ENCODE measurements at places on chromosomes 2 and 18.

- DNase-seq: peak; percentile 27
These were observed 34.2 kb downstream of the DTNB start for GRCh38 chr2:25639131-25639530.

DNA sequence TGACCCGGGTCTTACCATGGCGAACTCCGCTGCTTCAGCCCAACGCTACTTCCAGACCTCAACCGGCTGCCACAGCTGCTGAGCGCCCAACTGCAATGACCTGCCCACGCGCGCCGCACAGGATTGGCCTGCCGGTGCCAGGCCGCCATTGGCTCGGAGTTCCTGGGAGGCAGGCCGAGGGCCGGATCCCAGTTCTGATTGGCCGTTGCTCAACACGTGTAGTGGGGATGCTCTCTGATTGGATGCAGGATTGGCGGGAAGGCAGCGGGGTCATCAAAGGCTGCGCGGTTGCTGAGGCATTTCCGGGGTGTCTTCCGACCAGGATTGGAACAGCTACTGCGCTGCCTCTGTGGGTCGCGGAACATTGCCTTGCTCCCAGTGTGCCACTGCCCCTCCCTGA, at the start of gene TUBA3E:
Gene TUBA3E (minus strand): TSS at position 97 of the 400 bp plus-strand sequence. CDS start 79 bp downstream, at position 18.
- no peak for DNase-seq

DNA sequence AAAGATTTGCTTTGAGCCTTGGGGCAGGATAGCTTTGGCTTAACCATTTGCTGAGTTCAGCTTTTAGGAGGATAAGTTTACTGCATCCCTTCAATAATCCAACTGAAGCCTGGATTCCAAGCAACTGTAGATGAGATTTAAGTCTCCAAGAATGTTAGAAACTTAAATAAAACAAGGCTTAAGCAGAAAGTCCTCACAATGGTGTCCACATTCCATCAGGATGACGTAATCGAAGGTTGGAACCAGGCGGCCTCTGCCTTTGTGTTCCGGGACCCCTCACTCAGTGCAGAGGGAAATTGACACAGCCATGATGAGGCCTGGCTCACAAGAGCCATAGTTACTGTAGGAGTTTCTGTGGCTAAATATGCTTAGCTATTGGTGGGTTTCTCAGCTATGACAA, 260.4 kb downstream of the LPIN1 start:
- DNase-seq: no peak

GRCh38 chr18:24138789-24139616, at the start of gene CABYR:
TSS of gene CABYR (plus strand) at chr18:24139062. CDS start at chr18:24143115, 4,053 bp downstream.
- DNase-seq: peak; percentile 87

- DNase-seq: no peak
These were observed 322.6 kb downstream of the AFF3 start for GRCh38 chr2:99819766-99820165.

DNA sequence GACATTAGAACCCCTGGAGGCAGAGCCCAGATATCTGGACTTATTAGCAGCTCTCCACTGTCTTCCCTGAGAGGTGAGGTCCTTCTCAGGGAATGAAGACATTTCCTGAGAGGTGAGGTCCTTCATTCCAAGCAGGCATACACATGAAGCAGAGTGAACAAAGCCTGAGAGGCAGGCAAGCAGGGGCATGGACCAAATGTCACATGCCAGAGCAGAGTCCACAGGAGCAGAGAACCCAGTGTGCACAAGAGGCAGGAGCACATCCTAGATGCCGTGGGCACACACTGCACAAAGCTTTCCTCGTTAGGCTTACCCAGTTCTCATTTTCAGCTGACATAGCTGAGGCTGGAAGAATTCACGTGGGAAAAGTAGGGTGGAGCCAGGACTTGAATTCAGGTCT, 759.9 kb upstream of the HS6ST1 start:
- DNase-seq: no peak
